OCI-LY7 (cell line): ENCODE measurements at places on chromosomes 4 and X. TPM values are rescaled to one million over a fixed set of nuclear protein-coding genes. Genes with fewer than 3 reads are reported as not detected.
A peak's percentile ranks its signal among the peaks of the same experiment; 100 is the strongest.

The SPANXA2 gene
- not detected in 2 replicates for total RNA-seq

GRCh38 chr4:620201-620600, 5.2 kb upstream of the PDE6B start:
- DNase-seq, result no peak

GRCh38 chrX:2264179-2265030, 236.4 kb downstream of the DHRSX start:
- peak; percentile 23 for DNase-seq

The FRMPD3 gene
- 12.3 and 12.9 TPM in 2 replicates for total RNA-seq

DNA sequence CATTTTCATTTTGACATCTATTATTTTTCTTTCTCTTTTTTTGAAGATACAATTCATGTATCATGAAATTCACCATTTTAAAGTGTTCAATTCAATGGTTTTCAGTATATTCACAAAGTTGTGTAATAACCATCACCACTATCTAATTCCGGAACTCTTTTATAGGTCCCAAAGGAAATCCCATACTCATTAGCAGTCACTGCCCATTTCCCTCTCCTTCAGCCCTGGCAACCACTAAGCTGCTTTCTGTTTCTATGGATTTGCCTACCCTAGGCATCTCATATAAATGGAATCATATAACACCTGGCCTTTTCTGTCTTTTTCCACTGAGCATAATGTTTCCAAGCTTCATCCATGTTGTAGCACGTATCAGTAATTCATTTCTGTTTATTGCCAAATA, 3.2 kb upstream of the FGF2 start:
- DNase-seq, result no peak

The SH3TC1 gene
- 27.3 and 42.4 TPM in 2 replicates for total RNA-seq

GRCh38 chrX:18640686-18641085, 31.2 kb downstream of the RS1 start:
- no peak for DNase-seq

The TCEAL1 gene
- 17.4 and 18.1 TPM in 2 replicates for total RNA-seq

- no peak for DNase-seq
These were observed 937.1 kb downstream of the PDHA2 start for GRCh38 chr4:96776920-96777527.

DNA sequence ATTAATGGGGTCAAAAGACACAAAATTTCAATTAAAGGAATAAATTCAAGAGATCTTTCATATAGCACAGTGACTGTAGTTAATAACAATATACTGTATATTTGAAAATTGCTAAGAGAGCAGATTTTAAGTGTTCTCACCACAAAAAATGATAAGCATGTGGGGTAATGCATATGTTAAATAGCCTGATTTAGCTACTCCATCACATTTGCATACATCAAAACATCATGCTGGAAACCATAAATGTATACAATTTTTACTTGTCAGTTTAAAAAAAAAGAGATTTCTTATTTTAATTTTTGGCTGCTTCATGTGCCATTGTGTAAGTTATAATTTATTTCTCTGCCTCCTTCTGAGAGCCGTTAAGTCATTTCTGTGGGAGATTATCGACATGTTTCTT, 65.9 kb downstream of the FAM184B start:
- DNase-seq, result no peak
